ENCODE measurements at places on chromosomes 3 and 15. TPM values are rescaled to one million over a fixed set of nuclear protein-coding genes. Genes with fewer than 3 reads are reported as not detected.
A peak's percentile ranks its signal among the peaks of the same experiment; 100 is the strongest.

Gene HRH1
- 1.4 TPM for total RNA-seq

Gene FAM107A
- 78.0 TPM for total RNA-seq

Gene NEIL1
- 13.5 TPM for total RNA-seq

Gene UPK1B
- total RNA-seq: 0.77 TPM

Gene LRRC15
- total RNA-seq: 0.42 TPM

Gene SEMA6D
- total RNA-seq: 19.7 TPM

Gene STT3B
- 97.7 TPM for total RNA-seq

DNA sequence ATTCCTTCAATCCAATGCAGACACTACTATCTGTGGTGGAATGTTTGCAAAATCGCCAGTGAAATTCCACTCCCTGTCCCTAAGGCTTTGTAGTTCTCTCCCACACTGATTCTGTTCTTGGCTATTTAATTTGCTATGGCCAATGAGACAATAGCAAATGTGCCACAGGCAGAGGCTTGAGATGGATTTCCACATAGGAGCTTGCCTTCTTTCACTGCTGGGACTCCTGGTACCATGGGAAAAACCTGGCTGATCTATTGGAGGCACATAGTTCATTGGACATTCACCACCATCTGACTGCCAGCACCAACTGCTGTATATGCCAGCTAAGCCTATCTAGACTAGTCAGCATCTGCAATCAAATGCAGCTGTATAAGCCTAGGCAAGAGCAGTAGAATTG is 103.8 kb downstream of the NR1D2 start:
- DNase-seq: no peak

DNA sequence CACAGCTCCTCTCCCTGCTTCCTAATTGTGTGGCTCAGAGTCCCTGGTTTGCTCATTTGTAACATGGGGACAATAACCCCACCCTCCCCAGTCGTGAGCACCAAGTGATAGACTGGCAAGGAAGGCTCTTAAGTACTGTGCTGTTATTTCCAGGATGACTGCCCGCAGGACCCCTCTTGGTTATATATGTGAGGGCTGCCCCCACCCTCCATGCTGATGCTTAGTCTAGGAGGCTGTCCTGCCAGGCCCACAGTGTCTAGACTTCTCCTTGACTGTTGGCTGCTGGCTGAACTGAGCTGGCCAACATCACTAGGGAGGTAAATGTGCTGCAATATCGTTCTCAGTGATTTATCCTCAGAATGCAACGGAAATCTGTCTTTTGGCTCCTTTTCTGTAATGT is 45.1 kb downstream of the RAB11A start:
- DNase-seq: no peak

DNA sequence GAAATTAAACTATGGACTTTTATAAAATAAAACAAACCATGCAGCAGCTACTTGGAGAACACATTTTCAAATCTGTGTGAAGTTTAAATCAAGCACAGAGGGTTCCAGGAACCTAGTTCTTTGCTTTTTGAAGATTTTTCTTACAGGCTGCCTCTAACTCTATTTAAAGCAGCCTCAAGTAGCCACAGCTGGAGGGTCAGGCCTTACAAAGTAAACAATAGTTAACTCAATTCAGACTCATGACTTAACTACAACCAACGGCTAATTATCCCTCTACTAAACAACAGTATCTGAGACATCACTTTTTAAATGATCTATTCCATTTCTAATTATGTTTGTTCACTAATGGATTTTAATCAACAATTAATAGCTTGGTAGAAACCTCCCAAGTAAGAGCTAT is 9.8 kb downstream of the LRIG1 start:
- no peak for DNase-seq

DNA sequence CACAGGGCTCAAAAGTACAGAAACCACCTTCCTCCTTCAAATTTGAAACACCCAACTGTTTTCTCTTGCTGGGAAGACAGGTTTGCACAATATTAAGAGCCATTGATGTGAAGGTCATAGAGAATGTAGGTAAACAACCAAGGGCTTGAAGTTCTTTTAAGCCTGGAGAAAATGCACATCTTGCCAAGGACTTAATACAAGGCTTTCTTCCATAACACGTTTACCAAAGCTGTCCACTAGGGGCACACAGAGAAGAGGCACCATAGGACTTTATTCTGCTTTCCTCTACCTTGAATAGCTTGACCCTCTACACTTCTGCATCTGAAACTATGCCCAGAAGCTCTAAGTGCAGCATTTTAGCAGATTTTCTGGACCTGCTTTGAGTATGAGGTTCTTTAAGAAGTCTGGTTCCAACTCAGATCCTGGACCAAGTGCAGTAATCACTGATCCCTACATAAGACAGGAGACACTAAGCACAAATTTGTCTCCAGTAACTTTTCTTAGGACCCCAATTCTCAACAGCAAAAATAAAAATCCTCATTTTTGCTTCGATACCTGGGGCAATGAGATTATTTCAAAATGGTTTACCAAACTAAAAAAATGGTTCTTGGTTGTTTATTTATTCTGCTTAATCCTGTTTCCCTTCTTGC is 138.0 kb downstream of the FBN1 start:
- DNase-seq: no peak

- DNase-seq: peak; percentile 51
These were observed 2.8 kb upstream of the NRROS start for GRCh38 chr3:196636369-196637349.

DNA sequence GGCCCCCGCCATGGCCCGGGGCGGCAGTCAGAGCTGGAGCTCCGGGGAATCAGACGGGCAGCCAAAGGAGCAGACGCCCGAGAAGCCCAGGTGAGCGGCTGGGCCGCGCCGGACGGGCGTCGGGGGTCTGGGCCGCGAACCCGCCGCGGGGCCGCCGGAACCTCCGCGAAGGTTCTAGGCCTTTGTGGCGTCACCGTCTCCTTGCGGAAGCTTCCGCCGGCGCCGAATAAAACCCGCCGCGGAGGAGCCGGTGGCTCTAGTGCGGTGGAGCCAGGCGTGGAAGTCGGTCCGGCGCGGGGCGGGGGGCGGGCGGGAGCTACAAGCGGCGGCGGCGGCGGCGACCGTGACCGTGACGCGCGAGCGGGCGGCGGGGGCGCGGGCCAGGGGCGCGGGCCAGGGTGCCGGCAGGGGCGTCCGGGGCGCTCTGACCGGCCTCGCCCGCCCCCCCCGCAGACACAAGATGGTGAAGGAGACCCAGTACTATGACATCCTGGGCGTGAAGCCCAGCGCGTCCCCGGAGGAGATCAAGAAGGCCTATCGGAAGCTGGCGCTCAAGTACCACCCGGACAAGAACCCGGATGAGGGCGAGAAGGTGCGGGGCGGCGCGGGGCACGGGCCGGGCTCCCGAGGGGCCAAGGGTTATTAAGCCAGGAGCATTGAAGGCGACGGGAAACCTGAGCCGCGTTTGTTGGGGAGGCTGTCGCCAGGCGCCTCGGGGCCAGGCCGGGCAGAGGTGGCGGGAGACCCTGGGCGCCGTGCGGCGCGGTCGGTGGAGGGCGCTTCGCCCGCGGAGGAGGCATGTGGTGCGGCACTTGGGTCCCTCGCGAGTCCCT is at the start of gene DNAJA4:
Gene DNAJA4, plus strand, starts transcription at position 259 of the 833 bp plus-strand sequence. Its CDS starts 202 bp downstream, at position 461.
- peak; percentile 80 for DNase-seq

DNA sequence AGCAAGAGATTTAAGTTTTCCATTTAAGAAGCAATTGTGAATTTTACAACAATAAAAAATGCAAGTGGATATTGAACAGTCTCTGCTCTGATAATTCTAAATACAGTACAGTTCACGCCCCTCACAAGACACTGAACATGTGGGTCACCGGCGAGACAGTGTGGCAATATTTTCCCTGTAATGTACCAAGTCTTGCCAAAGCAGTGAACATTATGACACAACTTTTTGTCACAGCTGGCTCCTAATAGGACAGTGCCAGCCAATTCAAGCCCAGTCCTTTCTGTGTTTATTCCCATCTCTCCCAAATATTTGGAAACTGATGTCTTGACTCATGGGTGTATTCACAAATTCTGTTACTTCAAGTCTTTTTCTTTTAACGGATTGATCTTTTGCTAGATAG is 62.3 kb downstream of the PPARG start:
- DNase-seq: no peak

DNA sequence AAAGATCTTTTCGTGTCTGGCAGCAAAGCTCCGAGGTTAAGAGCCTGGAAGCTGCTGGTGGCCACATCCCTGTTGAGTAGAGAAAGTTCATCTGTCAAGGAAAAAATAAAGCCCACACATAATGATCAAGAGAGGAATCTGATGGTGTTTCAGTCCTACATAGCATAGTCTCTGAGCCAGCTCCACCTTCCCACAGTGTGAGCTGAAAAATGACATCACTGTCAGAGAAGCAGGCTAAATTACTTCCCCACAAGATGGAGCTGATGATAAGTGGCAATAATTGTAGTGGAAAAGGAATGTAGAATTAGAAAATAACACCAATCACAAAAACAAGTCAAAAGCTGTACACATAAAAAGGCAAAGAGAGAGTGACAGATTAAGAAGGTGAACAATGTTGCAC is 84.5 kb downstream of the AQP9 start:
- DNase-seq: no peak

- DNase-seq: no peak
These were observed 36.0 kb upstream of the SEMA4B start for GRCh38 chr15:90165157-90165556.

DNA sequence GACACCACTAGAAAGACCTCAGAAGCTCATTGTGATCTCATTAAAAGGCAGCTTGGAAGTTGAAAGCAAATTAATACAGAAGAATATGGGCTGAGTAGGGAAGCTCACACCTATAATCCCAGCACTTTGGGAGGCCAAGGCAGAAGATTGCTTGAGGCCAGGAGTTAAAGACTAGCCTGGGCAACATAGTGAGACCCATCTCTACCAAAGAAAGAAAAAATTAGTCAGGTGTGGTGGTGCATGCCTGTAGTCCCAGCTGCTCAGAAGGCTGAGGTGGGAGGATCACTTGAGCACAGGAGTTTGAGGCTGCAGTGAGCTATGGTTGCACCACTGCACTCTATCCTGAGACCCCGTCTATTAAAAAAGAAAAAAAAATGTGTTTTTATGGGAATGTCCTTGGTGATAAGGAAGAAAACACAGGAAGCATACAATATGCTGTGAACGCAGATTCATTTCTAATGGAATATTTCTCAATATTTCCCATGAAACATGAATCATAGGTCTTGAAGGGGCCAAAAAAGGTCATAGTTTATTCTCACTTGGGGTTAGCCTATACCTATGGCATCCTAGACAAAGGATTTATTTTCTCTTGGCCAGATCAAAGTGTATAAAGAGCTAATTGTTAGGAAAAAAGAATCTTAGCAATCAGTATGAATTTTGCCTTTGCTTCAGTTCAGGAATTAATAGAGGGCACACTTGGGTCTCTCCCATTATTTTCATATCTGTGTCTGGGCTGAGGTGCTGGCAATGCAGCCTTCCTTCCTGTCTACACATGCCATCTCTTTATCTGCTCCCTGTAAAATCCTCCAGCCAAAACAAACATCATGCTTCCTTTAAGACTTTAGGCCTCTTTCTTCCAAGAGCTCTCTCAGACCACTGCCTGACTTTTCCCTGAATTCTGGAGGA is 98.2 kb downstream of the FNDC3B start:
- no peak for DNase-seq

GRCh38 chr3:150371741-150372254 is 36.3 kb upstream of the TSC22D2 start:
- DNase-seq: no peak

DNA sequence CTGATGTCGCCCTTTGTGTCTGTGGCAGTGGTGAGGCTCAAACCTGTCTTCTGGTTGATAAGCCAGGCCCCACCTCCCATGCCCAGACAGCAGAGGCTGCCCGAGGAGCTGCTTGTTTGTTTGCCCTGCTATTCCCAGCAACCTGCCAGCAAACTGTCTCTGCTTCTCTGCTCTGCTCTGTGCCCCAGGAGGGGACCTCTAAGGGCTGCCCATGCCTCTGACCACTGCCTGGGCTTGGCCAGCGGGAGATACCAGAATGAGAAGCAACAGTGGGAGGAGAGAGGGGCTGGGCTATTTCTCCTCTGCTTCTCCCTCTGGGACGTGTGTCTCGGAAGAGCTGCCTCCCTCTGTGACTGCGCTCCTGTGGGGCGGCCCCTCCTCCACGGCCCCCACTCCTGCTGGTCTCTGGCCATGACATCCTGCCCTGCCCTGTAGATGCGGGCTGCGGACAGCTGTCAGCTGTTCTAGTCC is 213.1 kb downstream of the RPLP1 start:
- no peak for DNase-seq

GRCh38 chr3:107062787-107063186 is 314.5 kb upstream of the CCDC54 start:
- DNase-seq: no peak

- no peak for DNase-seq
These were observed 212.5 kb upstream of the CNTN6 start for GRCh38 chr3:880371-880770.

GRCh38 chr3:176041812-176042211 is 1155.5 kb downstream of the TBL1XR1 start:
- no peak for DNase-seq

DNA sequence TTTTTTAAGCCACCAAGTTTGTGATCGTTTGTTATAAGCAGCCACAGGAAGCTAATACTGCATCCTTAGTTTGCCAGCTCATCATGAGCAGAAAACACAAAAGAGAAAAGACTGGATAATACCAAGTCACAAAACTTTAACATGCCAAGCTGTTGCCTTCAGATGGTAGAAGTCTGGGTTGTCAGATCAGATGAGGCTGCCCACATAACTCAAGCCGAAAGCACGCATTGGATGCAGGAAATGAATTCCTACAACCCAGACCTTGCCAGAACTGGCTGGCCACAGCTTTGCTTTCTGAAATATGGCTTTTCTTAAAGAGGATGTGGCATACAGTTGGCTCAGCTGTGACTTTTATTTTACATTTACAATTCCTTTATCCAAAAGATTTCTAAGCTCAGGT is 118.3 kb upstream of the NEO1 start:
- no peak for DNase-seq

DNA sequence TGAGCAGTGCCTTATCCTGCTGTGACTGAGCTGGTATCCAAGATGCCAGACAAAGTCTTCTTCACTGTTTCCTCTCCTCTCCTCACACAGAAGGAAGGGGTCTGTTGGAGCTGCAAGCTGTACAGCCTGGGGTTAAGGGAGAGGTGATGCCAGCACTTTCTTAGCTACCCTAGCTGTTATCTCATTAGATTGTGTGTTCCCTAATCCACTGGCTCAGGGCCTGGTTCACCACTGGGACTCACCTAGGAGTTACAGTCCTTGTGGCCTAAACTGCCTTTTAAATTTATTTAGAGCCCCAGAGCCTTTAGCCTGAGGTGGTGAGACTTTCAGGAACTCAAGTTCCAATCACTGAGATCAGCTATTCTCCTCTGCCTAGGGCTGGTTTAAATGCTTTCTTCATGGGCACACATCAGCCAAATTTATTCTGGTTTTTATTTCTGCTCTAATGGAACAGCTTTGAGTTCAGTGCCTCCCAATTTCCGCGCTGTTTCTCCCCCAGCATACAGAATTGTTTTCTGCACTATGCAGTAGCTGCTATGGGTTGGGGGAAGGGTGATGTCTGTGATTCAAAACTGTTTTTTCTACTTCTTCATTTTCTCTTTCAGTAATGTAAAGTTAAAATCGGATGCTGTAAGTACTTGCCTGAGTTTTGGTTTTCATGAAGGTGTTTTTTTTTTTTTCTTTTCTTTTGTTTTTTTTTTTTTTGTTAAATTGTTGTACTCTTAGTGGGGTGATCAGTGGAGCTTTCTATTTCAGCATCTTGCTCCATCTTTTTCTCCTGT is 198.8 kb downstream of the DOCK3 start:
- no peak for DNase-seq

- DNase-seq: no peak
These were observed 4.5 kb upstream of the ZBTB47 start for GRCh38 chr3:42649006-42649405.
